ENCODE measurements at places on chromosomes 4 and X.
A peak's percentile ranks its signal among the peaks of the same experiment; 100 is the strongest.

DNA sequence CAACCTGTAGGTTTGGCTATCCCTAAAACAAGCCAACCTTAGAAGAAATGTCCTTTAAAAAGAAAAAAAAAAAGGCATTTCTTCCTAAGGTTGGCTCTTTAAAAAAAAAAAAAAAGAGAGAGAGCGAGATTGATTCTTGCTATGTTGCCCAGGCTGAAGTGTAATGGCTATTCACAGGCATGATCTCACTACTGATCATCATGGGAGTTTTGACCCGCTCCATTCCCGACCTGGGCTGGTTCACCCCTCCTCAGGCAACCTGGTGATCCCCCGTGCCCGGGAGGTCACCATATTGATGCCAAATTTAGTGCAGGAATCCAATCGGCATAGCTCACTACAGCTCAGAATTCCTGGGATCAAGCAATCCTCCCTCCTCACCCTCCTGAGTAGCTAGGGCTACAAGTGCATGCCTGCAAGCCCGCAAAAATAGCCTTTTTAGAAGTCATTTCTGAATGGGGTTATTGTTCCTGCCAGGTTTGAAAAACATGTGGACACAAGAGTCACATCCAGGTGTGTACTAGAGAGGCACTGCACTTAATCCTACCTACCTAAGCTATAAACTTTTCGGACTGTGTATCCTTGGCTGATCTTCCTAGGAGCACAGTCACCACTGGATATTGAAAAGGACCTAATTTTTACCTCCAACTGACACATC is 61.4 kb upstream of the ZCCHC13 start:
- no peak for DNase-seq

DNA sequence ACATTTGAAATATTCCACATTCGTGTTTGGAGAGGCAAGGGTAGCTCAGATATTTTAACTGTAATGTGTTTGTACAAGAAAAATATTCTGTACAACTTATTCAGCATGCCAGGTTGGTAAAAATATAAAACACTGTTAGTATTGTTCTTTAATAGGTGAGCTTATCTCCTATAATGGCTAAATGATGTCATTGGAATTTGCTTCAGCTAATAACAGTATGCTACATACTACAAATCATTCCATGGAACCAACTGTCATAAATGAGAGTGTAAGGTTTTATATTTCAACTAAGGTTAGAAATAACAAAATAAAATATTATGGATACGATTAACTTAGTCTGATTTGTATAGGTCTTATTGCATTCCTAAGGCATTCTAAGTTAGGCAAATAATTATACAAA is 206.6 kb downstream of the ADGRL3 start:
- DNase-seq, result peak; percentile 19

- peak; percentile 67 for DNase-seq
These were observed 125.4 kb downstream of the ATXN3L start for GRCh38 chrX:13194291-13195103.

GRCh38 chr4:101125045-101125942 is 222.0 kb downstream of the PPP3CA start:
- no peak for DNase-seq

- DNase-seq, result peak; percentile 61
These were observed at the start of gene MAN2B2 for GRCh38 chr4:6574747-6575502. MAN2B2 (plus strand) TSS chr4:6575189; CDS start chr4:6575211, 22 bp downstream.

DNA sequence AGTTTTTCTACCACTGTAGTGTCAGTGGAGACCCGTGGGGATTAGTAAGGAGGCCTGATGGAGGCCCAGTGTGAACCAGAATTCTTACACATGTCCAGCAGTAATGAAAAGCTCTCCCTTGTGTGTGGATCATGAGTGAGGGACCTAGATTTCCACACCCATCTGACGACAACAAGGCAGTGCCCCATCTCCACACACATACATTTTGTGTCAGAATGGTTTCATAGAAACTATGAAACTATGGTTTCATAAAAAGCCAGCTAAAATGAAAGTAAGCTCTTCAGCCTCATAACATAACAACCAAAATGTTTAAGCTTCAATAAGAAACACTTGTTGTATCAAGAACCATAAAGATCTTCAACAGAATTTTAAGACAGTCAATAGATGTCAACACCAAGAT is 884.5 kb upstream of the ADGRL3 start:
- DNase-seq, result no peak

Measured in SHP77 (cell line).